Aorta (tissue), 5 donors: ENCODE measurements at places on chromosomes 7 and 10. TPM values are rescaled to one million over a fixed set of nuclear protein-coding genes. Genes with fewer than 3 reads are reported as not detected.

GRCh38 chr7:124201768-124202349, 169.0 kb upstream of the TMEM229A start:
- no peak overlapping the region for H3K4me3 ChIP-seq
- no peaks in the 10 kb centered on the region for H3K4me1 ChIP-seq
- H3K27ac ChIP-seq: no peak overlapping the region
- DNase-seq: no peak
- no peaks in the 10 kb centered on the region for H3K27me3 ChIP-seq

DNA sequence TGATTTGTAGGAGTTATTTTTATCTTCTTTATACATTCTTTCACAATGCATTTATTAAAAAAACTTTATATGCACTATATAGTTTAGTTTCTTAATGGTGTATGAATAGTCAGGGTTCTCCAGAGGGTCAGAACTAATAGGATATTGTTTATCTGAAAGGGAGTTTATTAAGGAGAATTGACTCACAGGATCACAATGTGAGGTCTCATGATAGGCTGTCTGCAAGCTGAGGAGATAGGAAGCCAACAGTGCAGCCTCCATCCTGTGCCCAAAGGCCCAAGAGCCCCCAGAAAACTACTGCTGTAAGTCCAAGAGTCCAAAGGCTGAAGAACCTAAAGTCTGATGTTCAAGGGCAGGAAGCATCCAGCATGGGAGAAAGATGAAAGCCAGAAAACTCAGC, 192.8 kb upstream of the AHR start:
- no peaks in the 10 kb centered on the region for H3K4me1 ChIP-seq
- no peak for DNase-seq
- H3K27me3 ChIP-seq: no peaks in the 10 kb centered on the region
- H3K4me3 ChIP-seq: no peak overlapping the region

- H3K4me3 ChIP-seq: no peak overlapping the region
- no peak for DNase-seq
- no peaks in the 10 kb centered on the region for H3K27me3 ChIP-seq
- H3K4me1 ChIP-seq: no peaks in the 10 kb centered on the region
Observed at GRCh38 chr7:30157204-30157603, 22.4 kb downstream of the MTURN start.

GRCh38 chr10:124086787-124087671, 6.4 kb downstream of the CHST15 start:
- H3K27ac ChIP-seq: no peak overlapping the region
- peak; percentile 64 for DNase-seq
- H3K4me1 ChIP-seq: no peaks in the 10 kb centered on the region
- no peak overlapping the region for H3K4me3 ChIP-seq
- H3K36me3 ChIP-seq: no peaks in the 10 kb centered on the region

- H3K4me3 ChIP-seq: peak within 1 kb of the TSS; percentile 94
- H3K4me1 ChIP-seq: no peaks in the 10 kb centered on the region
- H3K36me3 ChIP-seq: no peaks in the 10 kb centered on the region
- DNase-seq: peak; percentile 95
Observed at GRCh38 chr10:124744102-124745050, at the start of gene FAM53B. FAM53B (minus strand) TSS chr10:124744378; CDS start chr10:124706713, 37,665 bp downstream.

- H3K36me3 ChIP-seq: no peaks in the 10 kb centered on the region
- no peak overlapping the region for H3K27ac ChIP-seq
- no peak for DNase-seq
- H3K4me1 ChIP-seq: no peaks in the 10 kb centered on the region
Observed at GRCh38 chr10:110535958-110536891, 31.3 kb upstream of the SMC3 start.

GRCh38 chr7:23691320-23691719, 11.3 kb downstream of the FAM221A start:
- H3K4me1 ChIP-seq: no peaks in the 10 kb centered on the region
- no peaks in the 10 kb centered on the region for H3K36me3 ChIP-seq
- H3K27me3 ChIP-seq: no peaks in the 10 kb centered on the region
- DNase-seq: no peak
- H3K27ac ChIP-seq: no peak overlapping the region
- H3K4me3 ChIP-seq: no peak overlapping the region

DNA sequence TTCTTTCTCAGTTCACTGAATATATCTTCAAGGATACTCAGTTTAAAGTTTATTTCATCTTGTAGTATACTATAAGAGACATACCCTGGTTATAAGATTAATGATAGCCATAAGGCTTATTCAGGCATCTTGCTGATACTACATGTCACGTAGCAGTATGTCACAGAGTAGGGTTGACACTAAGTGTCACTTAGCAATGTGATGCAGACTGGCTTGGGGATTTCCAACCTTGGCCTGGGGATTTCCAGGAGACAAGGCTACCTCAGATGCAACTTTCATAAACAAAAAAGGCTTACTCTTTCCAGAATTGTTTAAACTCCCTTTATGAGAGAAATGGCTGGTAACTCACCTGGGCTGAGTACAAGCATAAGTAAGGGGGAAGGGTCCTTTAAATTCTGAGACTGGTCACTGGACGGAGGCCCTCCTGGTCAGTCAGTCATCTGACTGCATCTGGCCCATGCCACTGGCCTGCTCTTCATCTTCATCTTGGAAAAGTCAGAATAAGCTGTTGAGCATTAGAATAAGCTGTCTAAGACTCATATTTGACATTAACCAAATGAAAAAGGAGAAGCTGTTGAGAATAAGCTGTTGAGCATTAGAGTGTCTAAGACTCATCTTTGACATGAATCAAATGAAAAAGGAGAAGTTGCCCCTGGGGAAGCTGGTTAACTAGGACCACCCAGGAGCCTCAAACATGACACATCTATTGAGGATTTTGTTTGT, 9.5 kb downstream of the SLC13A1 start:
- peaks cover 1% of the 10 kb centered on the region for H3K27me3 ChIP-seq
- no peaks in the 10 kb centered on the region for H3K4me1 ChIP-seq
- no peaks in the 10 kb centered on the region for H3K36me3 ChIP-seq
- no peak overlapping the region for H3K27ac ChIP-seq
- no peak for DNase-seq
- H3K4me3 ChIP-seq: no peak overlapping the region

DNA sequence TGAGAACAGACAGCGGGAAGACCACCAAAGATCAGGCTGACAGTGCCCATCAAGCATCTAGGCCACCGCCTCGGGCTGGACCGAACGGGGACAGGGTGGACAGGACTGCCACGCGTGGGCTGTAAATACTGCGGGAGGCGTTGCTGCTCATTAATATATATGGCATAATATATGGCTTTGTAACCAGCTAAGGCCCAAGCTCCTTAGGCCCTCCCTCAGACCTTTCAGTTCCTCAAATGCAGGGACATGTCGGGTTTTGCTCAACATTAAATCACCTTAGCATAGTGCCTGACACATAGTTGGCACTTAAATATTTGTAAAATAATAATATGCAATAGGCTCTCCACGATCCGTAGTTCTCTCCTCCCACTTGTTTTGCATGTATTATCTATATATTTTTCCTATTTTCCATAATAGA, 402 bp upstream of the TMEM168 start:
- H3K4me1 ChIP-seq: peaks cover 4% of the 10 kb centered on the region
- no peak overlapping the region for H3K27ac ChIP-seq
- peak overlapping the region; percentile 79 for H3K4me3 ChIP-seq
- no peaks in the 10 kb centered on the region for H3K36me3 ChIP-seq
- no peaks in the 10 kb centered on the region for H3K27me3 ChIP-seq
- DNase-seq: no peak

HOXA1 gene
- 1.6 TPM for total RNA-seq

C10orf90 gene
- not detected for total RNA-seq

ZNF277 gene
- total RNA-seq: 21.6 TPM
